H9 (cell line): ENCODE measurements at places on chromosomes 3 and 15.

- H3K36me3 ChIP-seq: no peaks in the 10 kb centered on the region
- H3K27me3 ChIP-seq: no peaks in the 10 kb centered on the region
- no peak overlapping the region for H3K27ac ChIP-seq
- H3K4me3 ChIP-seq: no peak overlapping the region
- DNase-seq: no peak
Observed at GRCh38 chr3:10957976-10958749, 34.4 kb upstream of the SLC6A1 start.

GRCh38 chr3:186989429-186989828 is 59.1 kb downstream of the ST6GAL1 start:
- H3K36me3 ChIP-seq: peaks cover 26% of the 10 kb centered on the region; the same call in 2 of the 3 replicates
- peaks cover 6% of the 10 kb centered on the region; the same call in 1 of the 2 replicates for H3K4me1 ChIP-seq
- no peaks in the 10 kb centered on the region for H3K27me3 ChIP-seq
- no peak for DNase-seq
- no peak overlapping the region for H3K27ac ChIP-seq

DNA sequence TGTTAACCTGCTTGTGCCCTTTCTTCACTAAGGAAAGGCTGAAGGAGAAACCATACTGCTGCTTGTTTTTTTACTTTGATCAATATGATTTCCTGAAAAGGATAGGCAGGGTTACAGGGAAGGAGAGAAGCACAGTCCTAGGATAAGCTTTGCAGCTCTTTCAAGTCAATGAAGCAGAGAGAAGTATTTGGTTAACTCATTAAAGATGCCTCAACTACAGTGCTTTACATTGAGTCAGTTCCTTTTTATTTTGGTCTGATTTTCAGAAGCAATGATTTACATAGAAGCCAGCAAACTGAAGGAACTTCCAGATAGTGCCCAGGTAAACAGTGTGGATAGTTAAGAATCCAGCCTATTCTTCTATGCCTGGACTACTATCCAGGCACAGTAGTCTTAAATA is 64.8 kb downstream of the ARIH1 start:
- DNase-seq: no peak
- H3K27me3 ChIP-seq: no peaks in the 10 kb centered on the region
- no peaks in the 10 kb centered on the region for H3K4me1 ChIP-seq
- H3K27ac ChIP-seq: no peak overlapping the region
- H3K36me3 ChIP-seq: peaks cover 34% of the 10 kb centered on the region

GRCh38 chr3:146498002-146498736 is 28.8 kb upstream of the PLSCR2 start:
- no peak for DNase-seq
- H3K27me3 ChIP-seq: no peaks in the 10 kb centered on the region
- no peak overlapping the region for H3K4me3 ChIP-seq
- H3K27ac ChIP-seq: no peak overlapping the region
- no peaks in the 10 kb centered on the region; the same call in 1 of the 2 replicates for H3K4me1 ChIP-seq

GRCh38 chr3:46187341-46187700 is 20.8 kb downstream of the CCR1 start:
- no peaks in the 10 kb centered on the region for H3K27me3 ChIP-seq
- no peaks in the 10 kb centered on the region for H3K4me1 ChIP-seq
- DNase-seq: no peak
